Activated CD4-positive, alpha-beta T cell treated with anti-CD3 and anti-CD28 coated beads for 36 hours (primary cell): ENCODE measurements at places on chromosomes 3 and 15. TPM values are rescaled to one million over a fixed set of nuclear protein-coding genes. Genes with fewer than 3 reads are reported as not detected.

GRCh38 chr15:52394118-52394517 lies 98.5 kb upstream of the MYO5C start:
- no peak for DNase-seq

GRCh38 chr3:14849638-14850230 lies 31.0 kb downstream of the FGD5 start:
- DNase-seq = no peak

DNA sequence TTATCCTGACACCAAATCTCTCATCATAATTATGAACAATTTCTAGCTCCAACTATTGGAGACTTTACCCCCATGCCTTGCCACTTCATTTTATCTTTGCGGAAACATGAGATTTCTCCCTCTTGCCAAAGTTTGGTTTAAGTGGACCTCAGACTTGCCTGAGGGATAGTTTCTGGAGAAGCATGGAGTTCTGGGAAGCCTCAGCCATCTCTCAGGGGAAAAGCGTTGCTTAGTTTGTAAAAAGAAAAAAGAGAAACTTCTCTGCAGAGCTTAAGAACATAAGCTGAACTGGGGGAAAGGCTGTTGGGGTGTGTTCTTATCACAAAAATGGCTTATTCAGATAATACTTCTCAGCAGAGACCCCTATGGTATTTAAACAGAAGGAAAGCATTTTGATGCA lies 347.4 kb upstream of the ADAMTS9 start:
- no peak for DNase-seq

GRCh38 chr15:67101911-67102598 lies 36.7 kb downstream of the SMAD3 start:
- DNase-seq = peak; percentile 65

- no peak for DNase-seq
These were observed 104.8 kb upstream of the PLSCR5 start for GRCh38 chr3:146709969-146710368.

DNA sequence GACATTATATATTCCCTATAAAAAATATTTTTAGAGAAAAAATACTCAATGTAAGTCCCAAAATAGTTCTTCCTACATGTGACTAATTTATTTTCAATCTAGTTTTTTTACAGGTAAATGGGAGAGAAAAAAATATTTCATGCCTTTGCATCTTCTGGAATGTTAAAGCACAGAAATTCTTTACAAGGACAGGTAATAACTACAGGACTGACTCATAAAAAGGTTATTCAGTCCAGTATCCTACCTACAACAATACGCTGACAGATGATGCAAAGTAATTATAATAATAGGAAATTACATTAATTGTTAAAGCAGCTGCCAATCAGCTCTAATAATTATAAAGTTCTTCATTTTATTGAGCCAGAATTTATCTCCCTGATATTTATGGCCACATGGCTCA lies 147.5 kb downstream of the MYO9A start:
- no peak for DNase-seq

- no peak for DNase-seq
These were observed 139.3 kb downstream of the STT3B start for GRCh38 chr3:31671976-31672375.

GAP43 gene
- not detected for total RNA-seq

MRAS gene
- total RNA-seq = 0.16 TPM
